ENCODE measurements at places on chromosomes 3 and 15.

DNA sequence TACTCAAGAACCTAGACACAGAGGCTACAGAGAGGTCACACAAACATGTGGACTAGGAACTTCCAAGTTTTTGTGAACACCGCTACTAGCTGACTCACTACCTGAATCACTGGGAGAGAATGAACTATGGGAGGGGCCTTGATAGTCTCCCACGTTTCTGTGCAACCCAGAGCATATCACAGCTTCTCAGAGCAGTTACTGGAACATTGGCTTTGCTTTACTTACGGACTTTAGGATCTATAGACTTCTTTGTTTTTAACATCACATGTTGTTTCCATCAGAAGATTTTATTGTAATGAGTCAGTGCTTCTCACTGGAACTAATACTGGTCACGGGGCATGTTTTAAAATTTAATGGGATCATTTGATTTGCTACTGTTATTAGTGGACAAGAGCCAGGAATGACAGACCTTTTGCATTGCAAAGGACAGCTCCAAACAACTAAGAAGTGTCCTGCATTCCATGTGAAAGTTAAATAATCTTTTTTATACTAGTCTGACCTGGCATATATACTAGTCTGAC, 35.6 kb downstream of the RTP4 start:
- DNase-seq = peak; percentile 99

DNA sequence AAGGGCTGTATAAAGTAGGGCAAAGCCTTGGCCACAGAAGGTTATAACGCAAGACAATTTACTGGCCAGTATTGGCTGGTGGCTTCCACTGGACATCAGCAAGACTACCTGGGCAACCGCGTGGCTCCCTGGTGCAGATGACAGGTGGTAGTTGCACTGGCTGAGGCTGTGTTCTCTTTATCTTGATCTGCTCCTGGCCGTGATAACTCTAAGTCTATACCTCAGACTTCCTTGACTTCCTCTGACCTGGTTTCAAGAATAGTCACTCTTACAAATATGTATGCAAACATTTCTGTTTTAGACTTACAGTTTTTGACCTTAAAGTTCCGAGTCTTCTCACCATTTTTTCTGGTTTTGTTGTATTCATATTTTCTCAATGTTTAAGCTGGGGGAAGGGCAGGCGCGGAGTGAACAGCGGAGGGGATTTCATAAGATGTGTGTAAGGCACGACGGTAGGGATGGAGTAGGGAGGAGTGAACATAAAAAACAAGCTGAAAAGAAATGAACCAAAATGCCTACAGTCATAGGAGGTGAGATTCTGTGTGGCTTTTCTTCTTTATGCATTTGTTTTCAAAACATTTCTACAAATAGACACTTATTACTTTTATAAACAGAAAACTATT, 15.2 kb upstream of the TMEM212 start:
- DNase-seq = peak; percentile 73

- DNase-seq = peak; percentile 52
Measured at GRCh38 chr15:33699691-33700447, 268.4 kb upstream of the CHRM5 start.

GRCh38 chr3:43178891-43179366, 73.0 kb upstream of the POMGNT2 start:
- DNase-seq = peak; percentile 51

DNA sequence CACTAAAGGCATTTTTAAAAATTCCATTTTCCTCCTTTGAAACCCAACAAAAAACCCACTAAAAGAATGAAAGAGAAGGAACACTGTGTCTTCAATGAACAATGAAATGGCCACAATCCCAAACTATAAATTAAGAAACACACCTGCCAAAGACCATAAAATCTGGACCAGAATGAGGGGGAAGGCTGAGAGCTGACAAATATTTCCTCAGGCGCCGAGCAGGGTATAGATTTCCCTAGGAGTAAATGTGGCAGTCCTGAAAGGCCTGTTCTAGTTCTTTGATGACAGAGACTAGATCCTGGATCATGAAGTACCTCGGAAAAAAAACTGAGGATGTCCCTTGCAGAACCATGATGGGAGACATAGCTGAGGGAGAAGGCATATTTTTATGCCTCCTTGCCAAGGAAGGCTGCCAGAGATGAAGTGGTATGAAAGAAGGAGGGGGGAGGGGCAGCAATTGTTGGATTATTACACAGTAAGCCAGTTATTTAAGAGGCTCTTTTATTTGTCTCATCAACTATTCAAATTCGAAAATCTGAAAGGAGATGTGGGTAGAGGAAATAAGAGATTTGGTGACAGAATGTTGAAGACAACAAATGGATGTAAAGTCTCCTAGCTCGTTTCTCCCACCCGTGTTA, 275.3 kb upstream of the GOLGA6L4 start:
- no peak for DNase-seq

DNA sequence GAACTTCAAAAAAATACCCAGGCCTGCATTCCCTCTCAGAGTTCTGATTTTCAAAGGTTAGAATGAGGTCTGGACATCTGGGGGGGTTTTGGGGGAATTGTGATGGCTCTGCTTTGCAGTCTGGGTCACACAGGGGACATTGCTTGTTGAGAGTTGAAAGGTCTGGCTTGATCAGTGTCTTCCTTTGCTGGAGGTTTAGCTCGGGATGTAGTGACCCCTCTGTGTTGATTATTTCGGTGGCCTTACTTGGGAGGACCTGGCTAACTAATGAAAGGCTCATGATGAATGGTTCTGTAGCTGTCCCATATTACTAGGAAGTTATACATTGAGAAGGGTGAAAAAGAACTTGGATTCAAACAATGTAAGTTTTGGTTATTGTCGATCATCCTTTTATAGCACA, 23.7 kb downstream of the TPM1 start:
- no peak for DNase-seq

- no peak for DNase-seq
Measured at GRCh38 chr15:71802770-71803169, 7.6 kb upstream of the NR2E3 start.

DNA sequence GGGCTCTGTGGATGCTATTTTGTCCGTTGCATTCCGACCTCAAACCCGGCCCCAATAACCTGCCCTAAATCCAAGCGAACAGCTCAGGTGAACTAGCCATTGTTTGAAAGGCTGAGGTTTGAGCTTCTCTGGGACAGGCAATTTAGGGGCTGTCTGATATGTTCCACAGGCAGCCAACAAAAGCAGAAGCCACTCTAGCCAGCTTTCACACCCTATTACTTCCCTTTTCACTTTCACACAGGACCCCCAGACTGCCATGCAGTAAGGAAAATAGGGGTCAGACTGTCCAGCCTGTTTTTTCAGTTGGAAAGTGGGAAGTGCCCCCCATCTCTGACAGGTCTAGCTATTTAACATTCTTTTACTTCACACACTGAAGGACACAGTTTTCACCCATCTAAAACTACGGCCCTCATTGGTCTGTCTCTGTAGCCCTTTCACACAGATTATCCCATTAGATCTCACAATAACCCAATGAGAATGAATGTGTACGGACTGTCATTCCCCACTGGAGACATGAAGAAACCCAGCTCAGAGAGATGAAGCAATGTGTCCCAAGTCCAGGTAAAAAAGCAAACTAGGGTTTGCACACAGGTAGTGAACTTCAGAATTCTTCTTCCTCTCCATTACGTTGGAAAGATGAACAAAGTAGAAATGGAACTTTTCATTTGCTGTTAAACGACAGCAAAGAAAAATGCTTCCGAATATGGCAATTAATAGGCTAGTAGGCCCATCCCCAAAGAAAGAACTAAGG, 1.9 kb downstream of the CCDC12 start:
- no peak for DNase-seq

DNA sequence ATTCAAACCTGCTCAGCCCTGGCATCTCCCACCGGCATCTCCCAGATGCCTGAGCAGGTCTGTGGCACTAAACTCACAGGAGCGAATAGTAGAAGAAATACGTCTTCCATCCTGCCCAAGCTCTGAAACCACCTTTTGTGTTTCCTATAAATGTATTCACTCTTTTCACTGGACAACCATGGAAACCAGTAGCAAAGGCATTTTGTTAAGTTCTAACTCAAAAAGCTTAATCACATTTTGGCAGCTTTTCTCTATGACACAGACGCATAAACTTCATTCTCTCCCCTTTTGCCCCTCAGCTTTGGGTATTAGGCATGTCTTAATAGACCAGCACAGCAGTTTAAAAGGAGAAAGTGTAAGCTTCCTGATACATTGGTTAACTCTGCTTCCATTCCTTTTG, 24.5 kb upstream of the ARNT2 start:
- no peak for DNase-seq

DNA sequence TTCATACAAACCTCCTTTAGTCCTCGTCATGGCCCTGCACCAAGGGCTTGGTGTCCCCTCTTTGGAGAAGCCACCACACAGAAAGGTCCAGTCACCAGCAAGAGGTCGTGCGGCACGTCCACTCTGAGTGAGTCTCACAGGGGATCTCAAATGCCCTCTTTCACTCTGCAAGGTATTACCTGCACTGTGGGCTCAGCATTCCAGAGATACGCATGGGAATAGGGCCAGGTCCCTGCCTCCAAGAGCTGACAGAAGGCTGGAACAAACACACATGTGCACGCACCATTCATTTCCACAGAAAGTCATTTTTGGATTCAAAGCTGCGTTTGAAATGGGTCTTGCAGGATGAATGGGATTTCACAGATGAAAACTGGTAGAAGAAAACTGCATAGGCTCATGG, 50.4 kb upstream of the TJP1 start:
- DNase-seq = no peak

GRCh38 chr15:101133181-101133460, 118.7 kb downstream of the CHSY1 start:
- DNase-seq = no peak

DNA sequence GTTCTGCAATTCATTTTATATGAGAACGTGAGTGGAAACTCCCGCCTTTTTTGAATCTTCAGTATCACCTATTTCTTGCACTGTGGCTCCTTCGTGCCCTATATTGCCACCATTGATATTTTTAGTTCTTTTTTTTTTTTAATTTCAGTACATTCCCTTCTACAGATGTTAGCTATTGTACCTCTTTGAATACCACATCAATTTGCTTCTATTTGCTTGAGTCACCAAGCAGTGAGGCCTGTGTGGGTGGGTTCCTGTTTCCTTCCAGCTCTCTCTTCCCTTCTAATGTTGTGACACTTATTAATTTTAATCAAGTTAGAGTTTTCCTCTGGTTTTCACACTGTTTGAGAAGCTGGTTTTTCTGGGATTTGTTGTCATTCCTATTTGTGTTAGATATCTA, 8.7 kb downstream of the HACD2 start:
- peak; percentile 38 for DNase-seq

DNA sequence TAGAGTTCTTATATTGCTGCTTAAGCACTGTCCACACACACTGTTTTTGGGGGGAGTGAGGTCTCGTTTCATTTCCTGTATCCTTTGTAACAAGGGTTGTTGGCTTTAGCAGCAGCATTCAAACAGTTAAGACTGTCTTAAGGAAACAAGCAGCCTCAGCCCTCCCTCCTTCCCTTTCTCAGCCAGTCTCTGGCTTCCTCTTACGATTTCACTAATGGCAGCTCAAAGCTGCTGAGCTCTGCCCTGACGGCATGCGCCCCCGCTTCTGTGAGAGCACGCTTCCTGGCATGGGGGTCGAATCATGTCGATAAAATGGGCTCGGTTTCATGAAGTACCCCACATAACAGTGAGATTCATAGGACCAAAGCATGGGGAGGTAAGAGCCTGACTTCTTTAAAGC, 105.0 kb downstream of the KLHL25 start:
- peak; percentile 87 for DNase-seq

DNA sequence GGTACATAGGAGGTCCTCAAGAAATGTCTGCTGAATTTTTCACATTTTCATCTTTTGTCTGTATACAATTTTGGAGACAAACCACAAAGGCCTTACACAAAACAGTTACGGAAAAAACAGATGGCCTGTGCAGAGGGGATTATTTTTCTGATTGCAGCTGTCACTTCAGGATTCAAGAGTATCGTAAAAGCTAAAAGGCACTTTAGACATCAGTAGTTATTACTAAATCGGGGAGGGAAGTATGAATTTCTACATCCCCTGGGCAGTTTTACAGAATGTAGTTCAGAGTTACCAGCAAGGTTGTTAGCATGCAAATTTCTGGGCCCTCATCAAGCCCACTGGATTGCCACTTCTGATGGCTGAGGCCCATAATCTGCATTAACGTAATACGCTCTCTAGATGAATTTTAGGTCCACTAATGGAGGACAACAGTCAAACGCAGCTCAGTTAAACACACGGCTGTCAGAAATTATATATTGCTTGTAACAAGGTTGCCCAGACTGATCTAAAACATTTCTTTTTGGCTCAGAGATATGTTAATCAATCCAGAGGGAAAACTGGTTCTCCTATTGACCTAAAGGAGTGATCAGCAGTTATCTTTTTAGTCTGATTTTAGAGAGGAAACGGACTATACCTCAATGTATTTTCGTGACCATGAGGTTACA, 1.1 kb downstream of the RIOX2 start:
- DNase-seq = no peak

DNA sequence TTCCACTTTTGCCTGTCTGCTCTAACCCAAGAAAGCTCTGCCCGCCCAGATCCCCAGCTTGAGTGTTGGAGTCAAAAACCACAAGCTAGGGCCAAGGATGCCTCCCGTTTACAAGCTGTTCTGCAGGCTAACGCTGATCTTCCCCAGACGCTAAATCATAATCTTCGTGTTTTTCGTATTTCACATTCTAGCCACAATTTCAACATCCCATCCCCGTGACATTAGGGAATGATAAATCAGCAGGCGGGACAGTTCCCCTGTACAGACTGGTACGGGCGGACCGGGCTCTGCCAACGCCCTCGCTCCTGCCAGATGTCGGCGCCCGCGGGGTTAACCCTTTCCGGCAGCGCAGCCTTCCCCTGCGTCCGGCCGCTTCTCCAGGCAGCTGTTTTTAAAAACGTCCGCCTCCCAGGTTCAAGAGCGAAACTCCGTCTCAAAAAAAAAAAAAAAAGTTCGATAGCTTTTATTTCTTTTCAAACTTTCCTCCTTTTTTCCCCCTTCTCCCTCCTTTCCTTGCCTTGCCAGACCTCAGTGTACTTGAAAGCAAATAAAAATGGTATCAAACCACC, 81.0 kb upstream of the BNC1 start:
- peak; percentile 90 for DNase-seq

DNA sequence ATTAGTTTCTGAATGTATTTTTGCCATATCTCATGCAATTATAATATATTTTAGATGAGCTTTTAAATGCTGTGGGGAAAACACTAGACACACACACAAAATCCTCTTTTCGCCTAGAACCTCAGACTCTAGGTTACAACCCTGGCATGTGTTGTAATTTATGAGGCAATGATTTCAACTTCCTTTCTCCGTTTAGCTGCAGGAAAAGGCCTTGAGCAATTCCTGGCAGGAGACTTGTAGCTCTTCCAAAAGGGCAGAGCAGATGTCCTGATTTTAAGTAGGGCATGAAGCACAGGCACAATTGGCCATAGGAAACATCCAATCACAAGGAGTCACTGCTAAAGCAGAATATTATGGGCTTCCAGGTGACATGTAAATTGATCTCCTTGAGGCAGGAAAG, 82.0 kb downstream of the GPR156 start:
- DNase-seq = peak; percentile 91

DNA sequence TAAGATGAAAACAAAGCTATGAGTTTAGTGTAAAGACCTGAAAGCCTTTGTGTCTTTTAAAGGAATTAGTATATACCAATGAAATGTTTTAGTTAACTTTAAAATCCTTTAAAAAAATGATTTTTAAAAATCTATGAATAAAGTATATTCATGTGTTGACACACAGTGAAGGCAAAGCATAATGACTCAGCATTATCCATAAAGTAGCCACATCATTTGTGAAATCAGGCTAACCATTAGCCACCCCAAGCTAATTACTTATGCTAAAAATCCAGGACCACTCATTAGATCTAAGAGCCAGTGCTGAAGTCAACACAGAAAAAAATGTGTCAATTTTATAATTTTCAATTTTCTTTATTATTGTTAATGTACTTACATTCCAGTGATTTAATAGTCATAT, 310.2 kb downstream of the TBC1D5 start:
- peak; percentile 23 for DNase-seq

GRCh38 chr3:140636406-140637138, 41.3 kb upstream of the TRIM42 start:
- peak; percentile 10 for DNase-seq
